ENCODE measurements at places on chromosomes 7 and 10.

DNA sequence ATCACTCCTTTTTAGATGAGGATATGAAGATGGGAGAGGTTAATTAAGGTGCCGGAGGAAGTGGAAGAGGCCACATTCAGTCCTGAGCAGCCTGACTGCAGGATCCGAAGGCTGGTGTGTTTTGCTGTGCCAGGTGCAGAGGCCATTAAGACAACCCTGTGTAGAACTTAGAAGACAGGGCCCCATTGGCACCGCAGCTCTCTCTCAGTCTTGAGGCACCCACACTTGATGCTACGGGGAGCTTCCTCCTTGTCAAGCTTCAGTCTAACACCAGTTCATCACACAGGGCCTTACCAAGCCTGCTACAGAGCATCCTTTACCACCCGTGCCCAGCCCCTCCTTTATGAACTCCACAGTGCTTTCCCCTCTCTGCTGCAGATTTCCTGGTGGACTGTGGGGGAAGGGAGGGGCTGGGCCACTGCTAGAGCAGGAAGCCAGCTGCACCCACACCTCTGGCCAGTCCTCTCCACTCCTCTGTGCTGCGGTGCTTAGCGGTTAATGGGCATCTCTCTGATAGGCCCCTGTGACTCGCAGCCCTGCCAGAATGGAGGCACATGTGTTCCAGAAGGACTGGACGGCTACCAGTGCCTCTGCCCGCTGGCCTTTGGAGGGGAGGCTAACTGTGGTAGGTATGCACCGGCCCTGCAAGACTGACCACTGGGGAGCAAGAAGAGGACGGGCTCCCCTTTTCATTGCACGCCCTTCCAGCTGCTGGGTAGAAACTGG is 45.5 kb downstream of the VWA2 start:
- no peak for DNase-seq

GRCh38 chr7:151658778-151659177 is 139.1 kb upstream of the RHEB start:
- DNase-seq, result no peak

GRCh38 chr10:69893271-69893900 is 91.7 kb downstream of the COL13A1 start:
- DNase-seq, result no peak

DNA sequence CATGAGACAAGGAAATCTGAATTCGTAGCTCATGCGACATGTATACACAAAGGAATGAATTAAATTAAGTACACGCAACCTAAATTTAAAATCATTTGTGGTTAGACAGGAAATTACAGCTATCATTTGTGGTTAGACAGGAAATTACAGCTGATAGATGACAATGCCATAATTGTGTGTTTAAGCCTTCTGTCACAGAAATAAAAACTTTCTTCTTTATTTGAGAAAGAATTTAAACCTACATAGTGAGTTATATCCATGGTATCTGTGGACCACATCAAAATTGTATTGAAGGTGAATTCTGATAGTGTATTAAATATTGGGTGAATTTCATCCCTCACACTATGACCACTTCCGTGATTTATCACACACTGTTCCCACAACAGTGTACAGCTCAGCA is 362.9 kb downstream of the MAGI2 start:
- no peak for DNase-seq

GRCh38 chr7:8371742-8372141 is 61.7 kb upstream of the NXPH1 start:
- DNase-seq, result no peak

- no peak for DNase-seq
These were observed 6.2 kb downstream of the RARRES2 start for GRCh38 chr7:150335108-150335773.

DNA sequence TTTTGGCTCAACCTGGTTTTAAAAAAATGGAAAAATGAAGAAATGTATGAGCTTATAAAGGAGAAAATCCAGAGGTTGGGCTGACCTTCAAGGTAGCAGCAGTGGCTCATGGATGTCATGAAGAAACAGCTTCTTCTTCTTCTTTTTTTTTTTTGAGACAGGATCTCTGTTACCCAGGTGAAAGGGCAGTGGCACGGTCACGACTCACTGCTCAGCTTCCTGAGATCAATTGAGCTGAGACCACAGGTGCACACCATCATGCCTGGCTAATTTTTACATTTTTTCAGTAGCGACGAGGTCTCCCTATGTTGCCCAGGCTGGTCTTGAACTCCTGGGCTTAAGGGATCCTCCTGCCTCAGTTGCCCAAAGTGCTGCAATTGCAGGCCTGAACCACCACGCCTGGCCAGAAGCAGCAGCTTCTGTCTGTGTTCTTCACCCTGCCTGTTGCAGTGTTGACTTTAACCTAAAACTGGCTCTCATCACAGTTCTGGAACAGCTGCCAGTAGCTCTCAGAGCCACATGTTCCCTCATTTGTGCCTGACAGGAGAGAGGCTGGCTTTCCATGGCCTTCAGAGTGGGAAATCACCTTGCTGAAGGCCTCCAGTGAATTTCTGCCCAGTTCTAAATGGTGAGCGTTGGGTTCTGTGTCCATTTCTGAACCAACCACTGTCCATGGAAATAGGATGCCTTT is 117.7 kb downstream of the PFKFB3 start:
- DNase-seq, result no peak

DNA sequence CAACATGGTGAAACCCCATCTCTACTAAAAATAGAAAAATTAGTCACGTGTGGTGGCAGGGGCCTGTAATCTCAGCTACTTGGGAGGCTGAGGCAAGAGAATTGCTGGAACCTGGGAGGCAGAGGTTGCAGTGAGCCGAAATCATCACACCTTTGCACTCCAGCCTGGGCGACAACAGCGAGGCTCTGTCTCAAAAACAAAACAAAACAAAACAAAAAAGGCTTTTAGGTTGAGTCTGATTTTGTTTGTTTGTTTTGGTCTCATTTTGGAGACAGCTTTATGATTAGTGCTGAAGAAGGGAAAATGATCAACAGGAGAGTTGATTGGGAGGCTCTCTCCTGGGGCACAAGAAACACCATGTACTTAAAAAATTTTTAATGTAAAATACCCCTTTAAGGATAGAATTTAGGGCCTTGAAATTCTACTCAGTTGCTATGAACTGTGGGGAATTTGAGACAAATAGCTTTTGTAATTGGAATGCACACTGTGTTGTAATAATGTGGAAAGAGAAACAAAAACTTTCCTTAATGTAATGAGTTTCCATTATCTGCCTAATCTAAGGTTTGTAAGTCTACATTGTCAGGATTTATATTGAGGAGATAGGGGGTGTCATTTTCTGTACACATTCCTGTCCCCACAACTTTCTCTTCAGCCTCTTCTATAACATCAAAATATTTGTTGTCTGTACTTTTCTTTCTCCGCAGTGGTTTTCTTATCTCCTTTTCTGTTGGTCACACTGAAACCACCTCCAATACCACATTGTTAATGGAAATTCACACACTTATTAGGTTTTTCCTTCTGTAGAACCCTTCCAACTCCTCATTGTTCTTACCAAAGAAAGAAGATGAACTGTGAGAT is 41.3 kb downstream of the ARID5B start:
- DNase-seq, result no peak

GRCh38 chr7:111796671-111797070 is 234.4 kb upstream of the IMMP2L start:
- DNase-seq, result no peak

All from activated CD4-positive, CD25-positive, alpha-beta regulatory T cell (primary cell).